ENCODE measurements at places on chromosomes 1 and 21. TPM values are rescaled to one million over a fixed set of nuclear protein-coding genes. Genes with fewer than 3 reads are reported as not detected.

Gene CD247
- not detected for total RNA-seq

DNA sequence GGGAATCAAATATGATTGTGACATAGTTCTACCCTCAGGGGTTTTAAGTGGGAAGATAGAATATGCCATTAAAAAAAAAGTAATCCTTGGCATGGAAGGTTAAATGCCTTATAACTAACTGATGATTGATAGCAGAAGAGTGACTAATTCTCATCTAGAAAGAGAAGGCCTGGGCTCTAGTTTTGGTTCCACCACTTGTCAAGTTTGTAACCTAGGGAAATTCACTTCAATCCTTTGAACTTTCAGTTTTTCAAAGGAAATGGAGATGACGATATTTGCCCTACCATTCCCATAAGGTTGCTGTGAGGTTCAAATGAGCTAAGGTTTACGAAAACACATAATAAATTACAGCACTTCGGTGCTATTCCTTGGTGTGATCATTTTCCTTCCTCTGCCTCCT is 88.5 kb downstream of the GPR88 start:
- DNase-seq, result peak; percentile 64

DNA sequence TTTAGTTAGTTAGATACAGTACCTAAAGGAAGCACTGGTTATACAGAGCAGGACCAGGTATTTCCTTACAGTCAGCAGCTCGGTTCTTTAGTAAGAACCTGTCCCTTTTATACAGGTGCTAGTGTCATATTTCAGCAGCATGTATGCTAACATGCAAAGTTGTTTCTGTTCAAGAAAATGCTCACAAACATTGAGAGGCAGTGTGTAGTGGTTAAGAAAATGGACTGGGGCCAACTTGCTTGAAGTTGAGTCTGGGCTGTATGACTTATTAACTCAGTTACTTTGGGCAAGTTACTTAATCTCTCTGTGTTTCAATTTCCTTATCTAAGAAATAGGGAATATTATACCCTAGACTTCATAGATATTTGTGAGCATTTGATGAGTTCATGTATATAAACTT is 31.1 kb downstream of the AK4 start:
- peak; percentile 25 for DNase-seq

Gene ANGPTL1
- total RNA-seq, result not detected

DNA sequence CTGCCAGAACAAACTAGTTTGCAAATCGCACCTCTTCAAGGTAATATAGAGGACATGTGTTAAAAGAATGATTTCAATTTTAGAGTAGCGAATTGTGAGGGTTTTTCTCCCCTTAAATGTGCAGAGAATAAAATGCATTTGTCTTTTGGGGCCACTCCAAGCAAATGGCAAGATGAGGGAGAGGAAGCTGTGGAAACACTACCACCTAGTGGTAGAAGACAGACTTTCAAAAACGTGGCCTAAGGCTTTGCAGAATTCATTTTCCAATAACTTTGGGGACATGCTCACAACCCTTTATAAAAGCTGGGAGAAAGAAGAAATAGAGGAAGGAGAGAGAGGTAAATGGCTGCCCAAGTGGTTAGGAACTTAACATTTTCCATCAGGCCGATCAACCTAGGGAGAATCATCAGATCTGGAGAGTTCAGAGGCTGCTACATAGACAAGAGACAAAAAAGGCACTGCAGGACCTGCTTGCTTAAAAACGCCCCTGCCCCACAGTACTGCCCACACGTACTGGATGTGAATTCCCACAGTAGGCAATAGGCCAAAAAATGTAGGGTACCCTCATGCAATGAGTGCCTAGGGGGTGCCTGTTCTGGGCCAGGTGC is 15.7 kb upstream of the RCAN1 start:
- peak; percentile 71 for DNase-seq

Gene LCE1A
- total RNA-seq, result not detected

- DNase-seq, result peak; percentile 26
These were observed 6.6 kb upstream of the APP start for GRCh38 chr21:26177187-26177586.

- DNase-seq, result peak; percentile 88
These were observed 25.3 kb upstream of the ZNF697 start for GRCh38 chr1:119673171-119673940.

Gene LCE3D
- not detected for total RNA-seq

DNA sequence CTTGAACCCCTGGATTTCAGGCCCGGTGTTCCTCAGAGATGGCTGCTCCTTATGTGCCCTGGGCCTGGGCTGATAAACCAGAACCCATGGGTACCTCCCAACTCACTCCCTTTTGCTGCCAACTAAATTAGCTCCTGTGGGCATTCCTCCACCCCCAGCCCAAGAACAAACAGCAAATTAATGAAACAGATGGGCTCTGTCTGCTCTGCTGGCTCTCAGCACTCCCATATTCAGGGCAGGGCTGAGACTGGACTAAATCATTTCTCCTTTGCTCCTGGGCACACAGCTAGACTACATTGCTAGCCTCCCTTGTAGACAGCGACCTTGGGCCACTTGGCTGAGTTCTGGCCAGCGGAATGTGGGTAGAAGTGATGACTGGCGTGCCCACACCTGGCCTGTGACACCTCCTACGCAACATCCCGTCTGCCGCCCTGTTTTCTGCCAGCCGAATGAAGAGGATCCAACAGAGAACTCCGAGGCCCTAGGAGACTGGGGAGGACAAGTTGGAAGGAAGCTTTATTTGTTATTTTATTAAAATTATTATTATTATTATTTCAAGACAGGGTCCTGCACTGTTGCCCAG is 101.9 kb upstream of the DISP3 start:
- DNase-seq, result no peak

Gene PPIAL4G
- not detected for total RNA-seq

Gene FAM151A
- total RNA-seq, result not detected

DNA sequence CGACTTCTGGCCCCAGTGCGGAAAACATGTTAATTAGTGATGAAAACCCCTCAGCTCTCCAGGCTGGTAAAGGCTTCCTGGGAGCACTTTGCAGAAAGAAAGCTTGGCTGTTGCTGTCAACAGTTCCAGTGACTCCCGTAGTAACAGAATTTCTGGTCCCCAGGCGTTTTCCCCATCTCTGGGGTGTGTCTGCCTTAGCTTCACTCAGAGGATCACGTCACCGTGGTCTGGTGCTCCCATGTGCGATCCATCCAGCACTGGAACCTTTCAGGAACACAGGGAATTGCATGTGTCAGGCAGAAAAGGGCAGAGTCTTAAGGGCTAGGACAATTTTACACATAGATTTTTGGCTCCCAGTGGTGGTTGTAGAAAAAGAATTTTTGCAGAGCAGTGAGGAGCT is 470.4 kb upstream of the USP24 start:
- DNase-seq, result no peak

DNA sequence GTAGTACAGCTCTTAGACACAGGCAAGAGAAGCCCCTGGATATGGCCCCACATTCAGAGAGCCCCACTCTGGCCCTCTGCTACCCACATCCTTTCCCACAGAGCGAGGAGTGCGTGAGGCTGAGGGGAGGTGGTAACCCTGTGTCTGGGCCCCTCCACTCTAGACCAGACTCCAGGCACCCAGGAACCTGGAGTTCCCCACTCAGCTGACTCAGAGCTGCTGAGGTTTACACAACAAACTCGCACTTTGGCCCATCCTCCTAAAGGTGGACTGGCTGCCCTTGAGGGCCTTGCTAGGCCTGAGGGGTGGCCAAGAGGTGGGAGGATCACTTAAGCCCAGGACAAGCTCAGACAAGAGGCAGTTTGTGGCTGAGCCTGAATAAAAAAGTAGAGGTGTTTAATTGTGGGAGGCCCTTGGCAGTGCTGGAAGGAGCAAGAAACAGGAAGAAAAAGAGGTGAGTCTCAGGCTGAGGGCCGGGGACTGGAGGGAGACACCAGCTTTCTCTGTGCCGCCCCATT is 10.7 kb downstream of the MR1 start:
- peak; percentile 41 for DNase-seq

- no peak for DNase-seq
These were observed 9.4 kb downstream of the C1orf174 start for GRCh38 chr1:3890389-3891328.

DNA sequence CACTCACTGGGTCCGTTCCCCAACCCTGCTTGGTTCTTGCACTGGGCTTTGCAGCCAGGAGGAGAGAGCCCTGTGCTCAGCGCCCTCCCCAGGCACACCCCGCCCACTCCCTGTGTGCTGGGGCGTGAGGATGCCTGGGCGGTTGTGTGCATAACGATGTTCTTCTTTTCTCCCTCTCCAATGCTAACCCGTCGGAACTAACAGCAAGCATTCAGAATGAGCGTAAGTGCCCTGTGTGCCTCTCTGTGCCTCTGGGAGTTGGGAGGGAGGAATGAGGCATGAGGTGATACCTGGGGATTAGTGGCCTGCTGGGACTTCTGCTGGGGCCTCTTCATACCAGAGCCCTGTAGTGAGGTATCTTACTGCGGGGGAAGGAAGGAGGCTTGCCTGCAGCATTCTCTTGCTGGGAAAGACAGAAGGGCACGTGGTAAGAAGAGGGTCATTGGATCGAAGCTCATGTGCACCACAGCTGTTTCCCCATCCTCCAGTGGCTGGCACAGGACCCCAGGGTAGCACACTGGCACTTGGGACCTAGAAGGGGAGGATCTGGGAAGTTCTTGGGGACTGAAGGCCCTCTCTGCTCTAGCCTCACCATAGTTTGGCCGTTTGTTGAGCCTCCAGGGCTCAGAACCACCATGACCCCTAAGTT is 79.8 kb downstream of the NFASC start:
- DNase-seq, result no peak

- no peak for DNase-seq
These were observed 4.4 kb upstream of the ATXN7L2 start for GRCh38 chr1:109479311-109479710.

DNA sequence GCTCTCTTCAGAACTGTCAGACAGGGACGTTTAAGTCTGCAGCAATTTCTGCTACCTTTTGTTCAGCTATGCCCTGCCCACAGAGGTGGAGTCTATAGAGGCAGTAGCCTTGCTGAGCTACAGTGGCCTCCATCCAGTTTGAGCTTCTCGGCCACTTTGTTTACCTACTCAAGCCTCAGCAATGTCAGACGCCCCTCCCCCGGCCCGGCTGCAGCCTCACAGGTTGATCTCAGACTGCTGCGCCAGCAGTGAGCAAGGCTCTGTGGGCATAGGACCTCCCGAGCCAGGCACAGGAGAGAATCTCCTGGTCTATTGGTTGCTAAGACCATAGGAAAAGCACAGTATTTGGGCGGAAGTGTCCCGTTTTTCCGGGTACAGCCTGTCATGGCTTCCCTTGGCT is 89.9 kb upstream of the PDC start:
- no peak for DNase-seq

DNA sequence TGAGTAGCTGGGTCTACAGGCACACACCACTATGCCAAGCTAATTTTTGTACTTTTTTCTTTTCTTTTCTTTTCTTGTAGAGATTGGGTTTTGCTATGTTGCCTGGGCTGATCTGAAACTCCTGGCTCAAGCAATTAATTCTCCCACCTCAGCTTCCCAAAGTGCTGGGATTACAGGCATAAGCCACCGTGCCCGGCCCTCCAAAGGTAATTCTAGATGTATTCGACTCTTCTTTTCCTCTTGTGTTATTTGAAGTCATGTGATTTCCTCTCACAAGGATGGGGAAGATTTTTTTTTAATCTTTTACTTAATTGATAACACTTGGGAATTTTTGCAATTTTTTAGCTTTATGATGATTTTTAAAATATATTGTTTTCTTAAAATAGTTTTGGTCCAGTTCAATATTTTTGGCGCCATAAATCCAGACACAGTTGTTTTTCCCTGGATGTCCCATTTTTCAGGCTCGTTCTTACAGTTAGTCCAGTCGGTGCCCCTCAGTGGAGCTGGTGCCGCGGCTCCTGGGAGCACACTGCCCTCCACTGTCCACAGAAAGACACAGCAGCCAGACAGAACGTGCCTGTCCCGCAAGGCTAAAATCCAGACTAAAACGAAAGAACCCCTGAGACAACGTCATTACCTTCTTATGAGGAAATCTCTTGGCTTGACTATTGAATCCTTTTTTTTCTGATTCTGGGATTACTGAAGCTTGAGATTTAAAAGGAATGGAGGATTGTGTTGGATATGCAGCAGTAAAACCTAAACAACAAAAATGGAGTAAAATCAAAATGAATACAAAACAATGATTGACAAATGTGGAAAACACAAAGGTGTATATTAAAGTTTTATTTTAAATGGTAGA is 22.4 kb downstream of the STPG1 start:
- peak; percentile 80 for DNase-seq

DNA sequence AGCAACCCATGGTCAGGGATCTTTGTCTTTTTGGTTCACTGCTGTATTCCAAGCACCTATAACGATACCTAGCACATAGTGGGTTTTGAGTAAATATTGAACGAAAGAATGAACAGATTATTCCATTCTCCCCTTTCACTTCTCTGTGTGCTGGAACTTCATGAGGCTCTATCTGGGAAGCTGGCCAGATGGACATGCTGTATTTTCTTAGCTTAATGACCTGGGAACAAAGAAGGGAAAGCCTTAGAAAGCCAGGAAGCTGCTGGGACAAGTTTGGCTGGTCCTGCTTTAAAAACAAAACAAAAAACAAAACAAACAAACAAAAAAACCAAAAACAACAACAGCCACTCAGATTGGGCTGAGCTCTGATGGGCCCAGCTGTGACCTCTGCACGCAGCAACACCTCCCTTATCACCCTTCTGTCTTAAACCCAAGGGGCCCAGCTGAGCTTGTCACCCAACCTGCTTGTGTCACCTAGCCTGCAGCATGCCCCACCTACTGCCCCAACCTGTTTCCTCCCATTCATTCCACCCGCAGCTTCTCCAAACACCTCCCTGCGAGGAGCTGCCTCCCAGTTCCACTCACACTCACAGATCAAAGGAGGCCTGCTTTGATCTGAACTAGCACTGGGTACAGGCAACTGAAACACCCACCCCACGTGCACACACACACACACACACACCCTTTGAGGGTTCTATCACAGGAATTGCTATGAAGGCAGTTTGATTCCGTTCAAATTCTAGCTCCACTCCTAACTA is 37.1 kb downstream of the SLC30A1 start:
- no peak for DNase-seq

GRCh38 chr21:33302796-33303195 is 22.0 kb upstream of the IFNAR1 start:
- no peak for DNase-seq

DNA sequence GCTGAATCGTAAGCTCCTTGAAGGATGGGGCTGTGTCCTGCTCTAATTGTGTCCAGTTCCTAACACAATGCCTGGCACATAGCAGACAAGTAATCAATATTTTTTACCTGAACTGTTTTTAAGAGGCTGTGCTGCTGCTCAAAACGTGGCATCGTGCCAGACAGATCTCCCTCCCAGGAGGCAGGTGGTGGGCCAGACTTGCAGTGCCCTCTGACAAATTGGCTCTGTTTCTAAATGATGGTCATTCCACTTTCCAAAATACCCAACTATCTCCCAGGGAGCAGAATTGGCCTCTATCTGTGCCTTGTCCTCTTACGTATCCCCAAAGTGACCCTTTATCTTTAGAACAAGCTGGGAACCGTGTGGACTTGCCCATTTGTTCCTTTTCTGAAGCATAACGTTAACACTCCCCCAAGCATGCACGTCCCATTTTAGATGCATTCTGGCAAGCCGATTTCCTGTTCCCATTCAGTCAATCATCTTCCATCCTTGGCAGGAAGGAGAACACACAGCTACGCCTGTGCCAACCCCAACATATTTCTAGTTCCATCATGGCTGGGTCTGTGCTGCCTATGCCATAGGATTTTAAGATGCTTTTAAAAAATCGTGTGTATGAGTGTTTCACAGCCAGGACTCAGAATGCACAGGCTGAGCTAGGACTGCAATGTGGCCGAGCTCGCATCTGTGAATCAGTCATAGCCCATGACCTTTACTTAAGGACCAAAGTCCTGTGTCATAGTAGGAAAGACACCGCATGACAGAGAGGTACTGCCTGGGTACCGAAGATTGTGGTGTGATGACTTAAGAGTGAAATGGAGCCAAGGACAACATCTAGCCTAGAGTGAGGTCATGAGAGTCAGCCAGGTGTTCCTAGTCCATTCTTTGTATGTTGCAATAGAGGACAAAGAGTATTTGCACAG is 408.6 kb downstream of the PRDM2 start:
- DNase-seq, result peak; percentile 7

Gene PM20D1
- total RNA-seq, result not detected
